ENCODE measurements at places on chromosomes 2 and 18.
A peak's percentile ranks its signal among the peaks of the same experiment; 100 is the strongest.

GRCh38 chr18:80154293-80154692 is 45.2 kb downstream of the ADNP2 start:
- DNase-seq, result peak; percentile 27

DNA sequence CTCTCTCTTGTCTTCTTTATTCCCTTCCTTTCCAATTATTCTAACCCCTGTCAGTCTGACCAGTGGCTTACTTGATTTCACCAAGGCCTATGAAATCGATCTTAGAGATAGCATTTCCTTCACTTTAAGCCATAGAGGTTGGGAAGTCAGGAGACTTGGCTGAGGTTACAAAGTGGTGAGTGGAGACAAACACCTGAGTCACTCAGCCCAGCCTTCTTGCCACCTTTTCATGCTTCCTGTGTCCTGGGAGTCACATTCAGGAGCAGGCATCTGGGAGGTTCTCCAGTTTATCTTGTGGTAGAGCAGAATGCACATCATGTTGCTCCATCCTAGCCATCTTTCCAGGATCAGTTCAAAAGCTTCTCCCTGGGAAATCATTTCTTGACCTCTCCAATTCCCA is 59.1 kb downstream of the VSNL1 start:
- no peak for DNase-seq

- no peak for DNase-seq
Observed at GRCh38 chr18:48875314-48875941, 75.3 kb downstream of the SMAD7 start.

DNA sequence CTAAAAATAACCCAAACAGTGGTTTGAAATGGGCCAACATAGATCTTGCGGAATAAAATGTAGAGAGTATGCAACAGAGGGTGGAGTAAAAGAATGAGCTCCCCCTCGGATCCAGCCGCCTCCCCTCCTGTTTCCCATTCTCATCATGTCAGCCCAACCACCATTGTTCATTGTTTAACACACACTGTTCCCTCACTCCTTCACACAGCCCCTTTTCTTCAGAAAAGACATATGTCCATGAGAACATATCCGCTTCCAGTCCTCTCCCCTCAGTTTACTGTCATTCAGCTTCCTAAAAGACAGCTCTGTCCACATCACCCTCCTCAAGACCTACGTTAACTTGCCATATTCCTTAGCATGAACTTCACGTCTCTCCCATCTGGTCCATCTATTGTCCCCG is 62.9 kb upstream of the SERTAD2 start:
- no peak for DNase-seq

GRCh38 chr2:86194751-86195054 is 559 bp downstream of the IMMT start:
- DNase-seq, result no peak

GRCh38 chr2:227816507-227817294 is 3.1 kb downstream of the CCL20 start:
- DNase-seq, result no peak

GRCh38 chr2:172282944-172283343 is 144.4 kb upstream of the ITGA6 start:
- DNase-seq, result no peak

GRCh38 chr2:120474486-120474885 is 128.6 kb downstream of the INHBB start:
- no peak for DNase-seq

DNA sequence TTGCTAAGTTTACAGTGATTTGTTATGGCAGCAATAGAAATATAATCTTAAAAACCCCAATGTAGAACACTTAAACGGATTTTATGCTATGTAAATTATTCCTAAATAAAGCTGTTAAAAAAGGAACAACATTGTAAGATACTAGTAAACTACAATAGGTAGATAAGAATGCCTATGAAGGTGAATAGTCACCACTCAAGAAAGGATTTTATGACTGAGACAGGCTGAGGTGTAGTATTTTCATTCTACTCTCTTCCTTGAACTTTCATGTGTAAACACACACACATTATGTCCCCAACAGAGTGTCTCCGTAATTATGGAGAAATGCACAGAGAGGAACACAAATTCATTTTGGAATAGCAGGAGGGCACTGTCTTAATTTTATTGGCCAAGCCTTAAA is 183.9 kb upstream of the ST6GAL2 start:
- DNase-seq, result no peak

DNA sequence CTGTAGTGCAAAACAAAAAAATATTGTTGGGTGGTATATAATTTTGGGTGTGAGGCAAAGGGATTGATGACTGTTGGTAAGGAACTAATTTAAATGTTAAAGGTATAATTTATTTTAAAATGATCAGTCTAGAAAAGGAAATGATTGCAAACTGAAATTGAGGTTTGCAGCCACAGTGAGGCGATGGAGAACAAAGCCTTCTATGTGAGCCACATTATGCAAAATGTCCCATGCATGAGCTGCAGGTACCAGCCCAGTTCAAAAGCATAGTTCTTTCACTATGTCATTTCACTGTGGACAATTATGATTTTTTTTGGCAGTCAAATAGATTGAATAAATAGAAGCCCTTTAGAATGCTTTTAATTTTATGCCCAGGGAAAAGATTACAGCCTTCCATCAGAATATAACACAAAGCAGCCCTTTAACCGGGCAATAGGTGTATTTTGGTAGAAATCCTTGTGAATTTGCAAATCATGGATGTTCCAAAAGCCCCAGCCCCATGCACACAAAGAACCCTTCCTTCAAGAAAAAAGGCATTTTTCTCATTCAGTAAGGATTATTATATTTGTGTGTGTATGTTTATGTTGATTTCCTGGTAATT is 1.7 kb downstream of the MAP2 start:
- peak; percentile 66 for DNase-seq

DNA sequence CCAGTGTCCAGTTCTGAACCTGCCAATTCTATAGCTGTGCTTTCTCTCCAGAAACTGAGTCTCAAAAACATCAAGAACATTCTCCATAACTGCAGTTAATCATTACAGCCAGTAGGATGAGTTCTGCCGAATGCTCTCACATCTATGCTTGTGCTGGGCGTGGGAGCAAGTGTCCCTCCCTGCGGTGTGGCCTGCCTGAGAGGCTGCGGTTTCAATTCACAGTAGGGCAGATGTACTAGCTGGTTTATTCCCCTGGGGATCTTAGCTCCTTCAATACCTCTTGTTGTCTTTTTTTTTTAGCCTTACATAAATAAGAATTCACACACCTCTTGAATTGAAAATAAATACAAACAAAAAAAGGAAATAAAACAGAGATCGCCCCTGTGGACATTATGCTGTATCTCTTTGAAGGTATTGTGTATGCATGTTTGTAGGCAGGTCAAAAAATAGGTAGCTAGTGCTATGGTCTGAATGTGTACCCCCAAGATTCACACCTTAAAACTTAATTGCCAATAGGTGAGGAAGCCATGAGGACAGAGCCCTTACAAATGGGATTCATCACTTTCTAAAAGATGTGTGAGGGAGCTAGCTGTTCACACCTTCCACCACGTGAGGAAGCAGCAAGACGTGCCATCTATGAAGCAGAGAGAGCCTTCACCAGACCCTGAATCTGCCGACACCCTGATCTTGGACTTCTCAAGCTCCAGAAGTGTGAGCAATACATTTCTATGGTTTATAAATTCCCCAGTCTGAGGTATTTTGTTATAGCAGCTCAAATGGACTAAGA is 74.3 kb downstream of the BCL2L11 start:
- DNase-seq, result no peak

GRCh38 chr2:14336759-14337382 is 295.6 kb upstream of the LRATD1 start:
- DNase-seq, result no peak

DNA sequence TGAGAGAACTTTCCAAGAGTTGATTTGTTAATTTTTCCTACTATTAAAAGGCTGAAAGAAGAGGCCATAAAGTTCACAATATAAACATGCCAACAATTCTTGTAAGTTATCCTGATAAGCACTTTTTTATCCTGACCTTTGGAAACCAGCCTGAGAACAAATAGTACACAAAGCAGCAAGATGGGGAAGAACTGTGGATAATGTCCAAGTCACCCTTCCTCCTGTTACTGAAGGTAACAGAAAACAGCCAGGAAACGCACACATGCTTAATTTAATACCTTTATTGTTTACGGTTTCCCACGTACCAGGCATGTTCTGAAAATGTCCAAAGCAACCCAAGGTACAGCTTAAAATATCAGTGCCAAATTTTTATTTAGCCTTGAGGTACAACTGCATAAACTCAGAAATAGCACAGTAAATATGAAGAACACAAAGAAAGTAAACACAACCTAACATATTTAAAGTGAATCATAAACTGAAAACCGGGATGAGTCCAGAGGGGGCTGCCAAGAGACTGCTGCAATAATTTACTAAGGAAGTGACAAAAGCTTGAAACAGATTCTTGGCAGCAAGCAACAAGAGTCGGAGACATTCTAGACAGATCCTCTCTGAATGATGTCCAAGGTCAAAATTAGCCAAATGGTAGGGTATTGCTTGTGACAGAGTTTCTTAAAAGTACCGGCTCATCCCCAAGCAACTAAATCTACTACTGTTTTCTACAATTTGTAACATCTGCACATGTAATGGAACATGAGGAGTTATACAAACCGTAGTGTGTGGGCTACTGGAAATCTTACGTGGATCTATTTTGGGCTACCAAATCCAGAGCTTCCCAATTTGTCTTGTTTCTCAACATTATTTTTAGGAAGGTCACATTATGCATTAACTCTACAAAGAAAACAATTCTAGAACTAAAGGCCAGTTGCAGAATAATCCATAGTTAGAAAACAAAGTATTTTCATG is 93.2 kb downstream of the CABYR start:
- DNase-seq, result no peak

- no peak for DNase-seq
Observed at GRCh38 chr18:75592527-75592926, 165.0 kb upstream of the SMIM21 start.

DNA sequence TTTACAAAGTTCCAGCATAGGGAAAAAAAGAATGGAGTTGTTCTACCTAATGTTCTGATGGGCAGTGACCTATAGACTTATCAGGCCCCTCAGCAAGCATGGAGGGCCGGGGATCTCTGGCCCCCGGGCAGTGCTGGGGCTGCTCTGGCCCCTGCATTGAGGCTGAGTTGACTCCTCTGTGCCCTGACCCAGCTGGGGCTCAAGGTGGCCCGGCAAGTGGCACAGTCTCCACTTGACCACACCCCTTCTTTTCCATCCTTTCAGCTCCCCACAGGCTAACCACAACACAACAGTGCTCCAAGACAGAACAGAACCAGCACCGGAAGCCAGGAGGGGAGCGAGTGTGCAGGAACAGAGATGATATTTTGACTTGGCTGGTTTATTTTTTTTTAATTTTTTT is 19.9 kb downstream of the TOGARAM2 start:
- no peak for DNase-seq
